T-cell (primary cell): ENCODE measurements at places on chromosomes 7 and 10. TPM values are rescaled to one million over a fixed set of nuclear protein-coding genes. Genes with fewer than 3 reads are reported as not detected.

The TMEM178B gene
- 0.32 TPM for total RNA-seq

The CPN1 gene
- not detected for total RNA-seq

The ACTL6B gene
- not detected for total RNA-seq

The BICC1 gene
- total RNA-seq = 0.09 TPM

The HTR7 gene
- 0.07 TPM for total RNA-seq

The SFXN3 gene
- 59.0 TPM for total RNA-seq

DNA sequence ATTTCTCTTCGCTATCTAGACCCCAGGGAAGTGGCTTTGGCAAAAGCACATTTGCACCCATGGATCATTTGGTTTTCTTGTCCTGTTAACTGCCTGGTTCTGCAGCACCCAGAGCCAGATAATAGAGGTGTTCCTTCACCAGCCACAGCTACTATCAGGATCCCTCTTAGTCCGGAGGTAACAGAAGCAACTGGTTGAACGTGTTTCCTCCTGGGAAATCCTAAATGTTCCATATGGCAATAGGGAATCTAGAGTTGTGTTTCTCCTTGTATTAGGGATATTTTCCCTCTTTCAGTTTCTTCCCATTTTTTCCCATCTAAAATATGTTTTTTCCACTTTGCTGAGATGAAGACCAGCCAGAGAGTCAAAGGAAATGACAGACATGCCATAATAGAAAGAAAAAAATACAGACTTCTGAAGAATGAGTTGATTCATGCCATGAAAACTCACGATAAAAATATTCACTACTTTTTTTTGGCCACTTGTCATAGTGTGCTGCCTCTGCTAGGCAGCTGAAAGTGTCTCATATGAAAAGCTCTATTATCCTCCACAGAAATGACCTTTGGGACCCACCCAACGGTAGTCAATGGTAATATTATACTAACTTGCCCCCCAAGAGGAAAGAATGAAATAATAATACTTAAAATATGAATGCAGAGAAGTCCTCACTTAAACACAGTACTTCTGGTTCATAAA is 472.8 kb downstream of the KCNMA1 start:
- no peaks in the 10 kb centered on the region for H3K36me3 ChIP-seq
- no peak for DNase-seq
- no peak overlapping the region for H3K27ac ChIP-seq
- H3K4me3 ChIP-seq = no peak overlapping the region

DNA sequence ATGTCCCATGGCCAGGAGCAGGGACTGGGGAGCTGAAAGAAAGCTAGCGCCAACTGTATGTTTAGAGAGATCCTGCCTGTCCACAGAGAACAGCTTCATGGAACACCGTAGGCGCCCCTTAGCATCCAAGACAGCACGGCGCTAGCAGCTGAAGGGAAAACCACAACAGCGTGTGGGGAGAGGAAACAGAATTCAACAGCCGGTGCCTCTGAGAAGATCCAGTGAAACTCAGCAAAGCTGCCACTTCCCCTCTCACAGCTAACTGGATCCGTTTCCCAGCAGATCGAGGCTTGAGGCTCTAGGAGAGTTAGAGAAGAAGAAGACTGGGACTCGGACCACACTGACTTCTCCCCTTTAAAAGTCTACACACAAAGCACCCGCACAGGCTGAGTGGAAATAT is 145.0 kb downstream of the MAD1L1 start:
- DNase-seq = no peak
- H3K36me3 ChIP-seq = peaks cover 3% of the 10 kb centered on the region
- H3K27me3 ChIP-seq = no peaks in the 10 kb centered on the region
- H3K27ac ChIP-seq = no peak overlapping the region
- no peak overlapping the region for H3K4me3 ChIP-seq
- H3K4me1 ChIP-seq = peaks cover 21% of the 10 kb centered on the region

DNA sequence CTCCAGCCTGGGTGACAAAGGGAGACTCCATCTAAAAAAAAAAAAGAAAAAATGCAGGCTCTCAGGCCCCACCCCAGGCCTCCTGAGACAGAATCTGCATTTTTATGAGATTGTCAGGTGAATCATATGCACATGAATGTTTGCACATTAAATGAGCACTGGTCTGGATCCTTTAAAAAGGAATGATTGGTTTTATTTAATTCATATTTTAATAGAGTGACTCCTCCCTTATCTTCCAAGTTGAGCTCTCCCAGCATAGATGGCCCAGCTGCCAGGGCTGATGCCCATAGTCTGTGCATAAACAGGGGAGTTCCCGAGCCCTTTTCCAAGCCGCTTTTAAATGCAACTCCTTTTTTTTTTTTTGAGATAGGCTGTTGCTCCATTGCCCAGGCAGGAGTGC is 28.5 kb downstream of the CUX1 start:
- H3K27ac ChIP-seq = no peak overlapping the region
- peaks cover 3% of the 10 kb centered on the region for H3K36me3 ChIP-seq
- no peak for DNase-seq
- H3K27me3 ChIP-seq = no peaks in the 10 kb centered on the region
- H3K4me3 ChIP-seq = no peak overlapping the region

DNA sequence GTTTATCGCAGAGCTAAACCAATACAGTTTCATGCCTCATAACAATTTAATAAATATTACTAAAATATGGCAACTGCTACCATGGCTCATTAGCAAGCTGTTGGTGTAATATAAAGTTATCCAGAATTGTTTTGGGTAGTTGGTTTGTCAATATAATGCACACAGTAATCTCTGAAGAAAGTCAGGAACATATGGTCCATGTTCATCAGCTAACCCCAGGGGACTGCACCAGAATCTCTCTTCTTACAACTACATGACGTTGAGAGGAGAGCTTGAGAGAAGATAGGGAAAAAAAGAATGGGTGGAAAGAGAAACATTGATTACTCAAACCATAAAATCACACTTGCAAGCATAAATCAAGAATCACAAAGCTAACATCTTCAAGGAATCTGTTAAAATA is 333.7 kb downstream of the NRG3 start:
- DNase-seq = no peak
- H3K36me3 ChIP-seq = no peaks in the 10 kb centered on the region
- no peak overlapping the region for H3K27ac ChIP-seq
- H3K4me3 ChIP-seq = no peak overlapping the region

DNA sequence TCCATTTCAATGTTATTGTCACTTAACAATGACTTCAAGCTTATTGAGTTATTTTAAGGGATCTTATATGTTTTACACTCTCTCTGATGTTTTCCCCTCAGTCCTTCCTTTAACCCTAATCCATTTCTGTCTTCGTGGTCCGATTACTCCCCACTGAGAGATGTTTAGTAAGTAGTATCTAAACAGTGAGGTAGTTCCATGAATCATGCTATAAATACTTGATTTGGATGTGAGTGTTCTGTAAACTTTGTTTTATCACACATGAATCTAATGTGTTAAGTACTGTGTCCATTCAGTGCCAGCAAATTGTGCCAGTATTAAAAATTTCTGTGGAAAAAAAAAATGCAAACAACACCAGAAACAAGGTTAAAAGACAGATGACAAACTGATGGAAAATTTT is 18.6 kb downstream of the RPP30 start:
- H3K27me3 ChIP-seq = no peaks in the 10 kb centered on the region
- H3K36me3 ChIP-seq = peaks cover 11% of the 10 kb centered on the region
- no peak for DNase-seq
- H3K27ac ChIP-seq = no peak overlapping the region

DNA sequence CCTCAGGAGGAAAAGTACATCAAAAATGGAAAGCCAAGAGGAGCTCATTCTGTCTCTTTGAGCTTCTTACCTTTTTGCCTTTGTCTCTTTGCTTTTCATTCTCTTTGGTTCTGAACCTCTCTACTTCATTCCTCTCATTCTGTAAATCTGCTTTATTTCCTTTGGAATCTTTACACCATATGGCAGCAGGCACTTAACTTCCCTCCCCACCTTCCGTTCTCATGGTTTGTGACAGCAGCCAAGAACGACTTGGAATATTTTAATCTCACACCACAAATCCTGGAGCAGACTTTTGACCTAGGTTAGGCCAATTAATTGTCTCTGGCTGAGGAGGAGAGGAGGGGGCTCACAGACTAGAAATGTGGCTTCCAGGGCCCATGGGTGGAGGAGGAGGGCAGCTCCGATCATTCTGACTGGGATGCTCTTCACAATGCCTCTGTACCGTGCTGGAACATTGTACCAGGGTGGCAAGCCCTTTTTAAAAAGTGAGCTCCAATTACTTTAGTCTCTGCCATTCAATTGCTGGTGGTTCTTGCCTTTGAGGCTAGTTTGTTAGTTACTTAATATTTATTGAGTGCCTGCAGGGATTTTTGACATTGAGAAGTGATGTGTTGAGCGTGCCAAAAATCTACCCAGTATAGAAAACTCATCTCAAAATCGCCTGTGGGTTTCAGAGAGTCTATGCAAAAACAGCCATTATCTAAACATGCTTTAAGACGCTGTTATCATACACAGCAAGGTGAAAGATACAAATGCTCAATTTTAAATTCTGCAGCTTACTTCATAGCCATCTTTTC is 386.6 kb downstream of the DPP6 start:
- no peak overlapping the region for H3K4me3 ChIP-seq
- DNase-seq = no peak
- H3K4me1 ChIP-seq = no peaks in the 10 kb centered on the region
- no peak overlapping the region for H3K27ac ChIP-seq
- no peaks in the 10 kb centered on the region for H3K36me3 ChIP-seq

DNA sequence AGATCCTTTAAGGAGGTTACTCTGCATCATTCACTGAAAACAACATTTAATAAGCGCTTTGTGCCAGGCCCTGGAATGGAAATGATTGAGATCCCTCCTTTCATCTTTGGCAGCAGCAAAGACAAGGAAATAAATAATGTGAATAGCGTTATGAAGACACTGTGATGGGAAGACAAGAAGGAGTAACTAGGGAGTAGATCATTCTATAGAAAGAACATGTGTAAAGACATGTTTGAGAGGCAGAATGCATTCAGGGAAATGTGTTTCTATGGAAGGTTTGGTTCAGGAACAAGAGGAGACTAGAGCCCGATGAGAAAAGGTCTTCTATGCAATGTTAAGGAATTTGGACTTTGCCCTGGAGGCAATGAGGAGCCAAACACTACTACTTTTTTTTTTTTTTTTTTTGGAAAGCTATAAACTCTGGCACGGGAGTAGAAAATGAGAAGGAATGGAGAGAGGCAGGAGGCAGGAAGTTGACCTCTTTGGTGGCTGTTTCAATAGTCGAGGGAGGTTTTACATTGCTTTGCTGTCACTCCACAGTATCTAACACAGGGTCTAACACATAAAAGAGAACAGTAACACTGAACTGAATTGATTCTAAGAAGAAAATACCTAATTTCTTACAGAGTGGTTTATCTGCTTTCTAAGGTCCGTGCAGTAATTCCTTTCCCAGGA is 44.9 kb downstream of the SMURF1 start:
- H3K27me3 ChIP-seq = no peaks in the 10 kb centered on the region
- DNase-seq = no peak
- no peak overlapping the region for H3K27ac ChIP-seq
- no peak overlapping the region for H3K4me3 ChIP-seq
- no peaks in the 10 kb centered on the region for H3K36me3 ChIP-seq

DNA sequence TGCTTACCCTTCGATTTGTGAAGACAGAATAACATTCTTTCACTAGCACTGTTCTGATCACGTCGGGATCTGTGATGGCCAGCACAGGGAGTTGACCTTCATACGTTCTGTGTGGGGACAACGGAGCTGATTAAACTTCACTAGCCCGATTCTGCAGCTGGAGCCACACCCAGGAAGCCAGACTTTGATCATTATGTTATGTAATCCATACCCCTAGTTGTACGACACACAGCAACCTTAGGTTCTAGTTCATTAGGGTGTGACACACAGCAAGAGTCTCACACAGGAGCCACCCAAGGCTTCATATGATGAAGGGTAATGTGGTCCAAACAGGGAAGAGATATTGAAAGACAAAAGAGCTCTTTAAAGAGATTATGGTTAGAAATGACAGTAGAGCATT is 7.2 kb downstream of the CYP3A5 start:
- no peaks in the 10 kb centered on the region for H3K27me3 ChIP-seq
- no peaks in the 10 kb centered on the region for H3K36me3 ChIP-seq
- no peak overlapping the region for H3K4me3 ChIP-seq
- peaks cover 8% of the 10 kb centered on the region for H3K4me1 ChIP-seq
- DNase-seq = no peak

GRCh38 chr7:98852826-98853225 is 17.0 kb downstream of the TMEM130 start:
- DNase-seq = no peak
- H3K27me3 ChIP-seq = peaks cover 22% of the 10 kb centered on the region
- H3K27ac ChIP-seq = no peak overlapping the region

GRCh38 chr10:92993699-92994272 is 66.8 kb upstream of the CYP26C1 start:
- H3K4me1 ChIP-seq = no peaks in the 10 kb centered on the region
- no peak for DNase-seq
- no peak overlapping the region for H3K27ac ChIP-seq
- H3K4me3 ChIP-seq = no peak overlapping the region
- no peaks in the 10 kb centered on the region for H3K27me3 ChIP-seq

- H3K27me3 ChIP-seq = no peaks in the 10 kb centered on the region
- H3K36me3 ChIP-seq = no peaks in the 10 kb centered on the region
- no peak overlapping the region for H3K27ac ChIP-seq
- H3K4me1 ChIP-seq = no peaks in the 10 kb centered on the region
These were observed 545.9 kb downstream of the GFRA1 start for GRCh38 chr10:115727129-115727528.

DNA sequence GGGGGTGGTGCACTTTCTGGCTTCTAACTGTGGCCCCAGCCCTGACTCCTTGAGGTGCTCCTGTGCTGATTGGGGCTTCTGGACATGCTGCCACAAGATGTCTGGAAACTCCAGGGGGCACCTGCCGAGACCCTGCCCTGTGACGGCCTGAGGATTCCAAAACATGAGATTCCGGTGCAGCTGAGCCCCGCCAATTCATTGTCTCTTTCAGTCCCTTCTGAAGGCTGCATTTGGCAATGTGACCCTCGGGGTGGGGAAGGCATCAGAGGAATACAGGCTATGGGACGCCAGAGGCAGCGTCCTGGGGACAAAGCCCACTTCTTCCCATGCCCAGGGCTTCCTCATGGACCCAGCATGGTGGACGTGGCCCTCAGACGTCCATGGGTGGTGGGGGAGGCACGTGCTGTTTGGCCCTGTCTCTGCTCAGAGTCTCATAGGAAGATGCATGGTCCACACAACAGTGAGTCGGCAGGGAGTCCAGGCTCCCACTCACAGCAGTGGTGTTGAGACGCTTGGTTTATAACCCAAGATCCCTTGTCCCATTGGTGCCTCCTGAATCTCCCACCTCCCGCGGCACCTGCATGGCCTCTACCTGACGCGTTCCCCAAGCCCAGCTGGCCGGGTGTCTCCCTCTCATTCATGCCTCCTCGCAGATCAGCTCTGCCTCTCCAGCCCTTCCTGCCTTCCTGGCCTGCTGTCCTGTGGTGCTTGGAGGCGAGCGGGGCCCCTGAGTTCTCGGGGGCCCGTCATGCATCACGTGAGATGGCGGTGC is 129.9 kb downstream of the WDR37 start:
- H3K27ac ChIP-seq = no peak overlapping the region
- no peaks in the 10 kb centered on the region for H3K4me1 ChIP-seq
- H3K27me3 ChIP-seq = peaks cover 46% of the 10 kb centered on the region
- DNase-seq = no peak

GRCh38 chr10:70475661-70476060 is 2.9 kb upstream of the PALD1 start:
- no peak overlapping the region for H3K27ac ChIP-seq
- no peaks in the 10 kb centered on the region for H3K36me3 ChIP-seq
- DNase-seq = no peak
- peaks cover 32% of the 10 kb centered on the region for H3K27me3 ChIP-seq
